HFFc6 (cell line): ENCODE measurements at places on chromosomes 4 and X. TPM values are rescaled to one million over a fixed set of nuclear protein-coding genes. Genes with fewer than 3 reads are reported as not detected.

GRCh38 chrX:74250574-74250973 is 53.4 kb upstream of the ZCCHC13 start:
- DNase-seq = no peak

Gene KIT
- total RNA-seq = 0.40 to 1.3 TPM (median 1.0 TPM) in 3 replicates

DNA sequence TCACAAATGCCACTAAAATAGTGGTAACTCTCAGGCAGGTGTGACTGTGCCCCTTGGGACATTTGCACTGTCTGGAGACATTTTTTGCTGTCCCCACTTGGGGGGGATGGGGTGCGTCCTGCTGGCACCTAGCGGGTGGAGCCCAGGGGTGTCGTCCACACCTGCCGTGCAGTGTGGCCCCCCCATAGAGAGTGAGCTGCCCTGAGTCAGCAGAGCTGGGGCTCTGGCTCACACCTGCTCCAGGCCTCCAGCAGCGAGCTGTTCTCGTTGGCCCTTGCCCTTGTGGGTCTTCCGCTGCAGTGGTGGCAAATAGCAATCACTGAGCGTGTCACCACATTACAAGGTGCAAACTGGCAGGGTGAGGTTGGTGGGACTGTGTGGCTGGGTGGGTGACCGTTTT is 64.6 kb downstream of the CLDN34 start:
- DNase-seq = no peak

DNA sequence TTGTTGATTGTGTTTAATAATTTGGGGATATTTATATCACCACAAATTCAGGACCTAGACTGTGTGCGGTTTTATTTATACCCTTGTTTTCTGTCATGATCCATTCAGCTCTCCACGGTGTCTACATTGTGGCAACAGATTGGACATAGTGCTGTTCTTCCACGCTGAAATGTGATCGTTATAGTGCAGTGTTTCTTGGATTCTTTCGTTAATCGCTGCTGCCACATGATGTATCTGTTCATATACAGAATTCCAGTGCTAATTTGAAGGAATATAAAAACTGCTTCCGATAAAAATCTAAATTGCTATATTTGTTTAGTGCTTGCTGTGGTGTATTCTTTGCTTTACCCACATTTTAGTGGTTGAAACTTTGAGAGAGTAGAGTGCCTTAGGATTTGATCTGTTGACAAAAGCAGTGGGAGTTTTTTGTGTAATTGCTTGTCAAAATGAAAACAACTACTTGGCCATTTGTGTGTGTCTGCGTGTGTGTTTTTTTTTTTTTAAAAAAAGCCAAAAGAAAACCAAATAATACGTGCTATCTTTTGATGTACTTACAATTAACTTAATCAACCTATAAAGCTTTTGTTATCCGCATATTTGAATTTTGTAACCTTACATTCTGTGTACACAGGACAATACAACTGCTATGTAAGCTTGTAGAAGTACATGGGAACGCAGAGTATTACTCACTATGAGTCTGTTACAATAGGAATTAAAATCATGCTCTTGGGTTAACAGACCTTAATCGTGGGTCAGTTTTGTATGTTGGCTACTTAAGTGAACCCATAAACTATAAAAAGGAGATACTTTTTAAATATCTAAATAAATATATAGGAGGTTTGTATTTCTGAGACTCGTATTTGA is 353.3 kb downstream of the ARHGAP24 start:
- DNase-seq = peak; percentile 46

DNA sequence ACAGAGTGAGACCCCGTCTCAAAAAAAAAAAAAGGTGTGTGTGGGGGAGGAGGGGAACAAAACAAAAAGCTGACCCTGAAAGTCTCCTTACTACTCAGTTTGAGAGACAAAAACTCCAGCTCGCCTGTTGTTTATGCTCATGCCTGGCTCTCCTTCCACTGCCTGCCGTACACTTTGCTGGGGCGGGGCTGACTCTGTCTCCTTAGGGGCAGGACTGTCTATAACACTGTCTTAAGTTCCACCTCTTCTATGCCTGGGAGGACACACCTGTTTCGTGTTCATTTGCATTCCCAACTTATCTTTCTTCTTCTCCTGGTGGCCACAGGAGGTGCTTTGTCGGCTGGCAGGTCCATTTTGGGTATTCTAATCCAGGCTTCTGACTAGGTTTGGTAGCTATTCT is 81.4 kb downstream of the MTNR1A start:
- no peak for DNase-seq
